Caki2 (cell line): ENCODE measurements at places on chromosomes 7 and 10.
A peak's percentile ranks its signal among the peaks of the same experiment; 100 is the strongest.

DNA sequence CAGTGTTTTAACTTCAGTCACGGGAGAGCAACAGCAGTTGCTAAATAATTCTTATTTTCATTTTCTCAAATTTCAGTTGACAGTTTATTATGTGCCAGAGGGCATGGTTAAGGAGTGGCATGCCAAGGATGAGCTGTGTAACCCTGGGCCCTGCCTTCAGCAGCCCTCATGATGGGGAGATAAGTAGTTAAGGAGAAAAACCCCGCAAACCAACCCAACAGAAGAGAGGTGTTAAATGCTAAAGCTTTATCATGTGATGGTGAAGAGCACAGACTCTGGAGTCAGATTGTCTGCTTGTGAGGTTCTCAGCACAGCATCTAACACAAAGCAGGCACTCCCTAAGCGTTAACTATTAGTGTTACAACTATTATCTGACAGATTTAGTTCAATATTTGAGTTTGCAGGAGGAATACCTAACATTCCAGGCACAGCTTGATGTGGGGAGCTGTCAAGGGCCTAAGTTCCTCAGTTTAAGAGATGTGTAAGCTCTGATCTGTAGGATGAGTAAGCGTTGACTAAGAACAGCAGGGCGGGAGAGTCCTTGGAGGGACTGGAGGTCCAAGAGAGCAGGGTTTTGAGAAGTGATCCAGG is 29.6 kb downstream of the STAM start:
- DNase-seq: peak; percentile 74

DNA sequence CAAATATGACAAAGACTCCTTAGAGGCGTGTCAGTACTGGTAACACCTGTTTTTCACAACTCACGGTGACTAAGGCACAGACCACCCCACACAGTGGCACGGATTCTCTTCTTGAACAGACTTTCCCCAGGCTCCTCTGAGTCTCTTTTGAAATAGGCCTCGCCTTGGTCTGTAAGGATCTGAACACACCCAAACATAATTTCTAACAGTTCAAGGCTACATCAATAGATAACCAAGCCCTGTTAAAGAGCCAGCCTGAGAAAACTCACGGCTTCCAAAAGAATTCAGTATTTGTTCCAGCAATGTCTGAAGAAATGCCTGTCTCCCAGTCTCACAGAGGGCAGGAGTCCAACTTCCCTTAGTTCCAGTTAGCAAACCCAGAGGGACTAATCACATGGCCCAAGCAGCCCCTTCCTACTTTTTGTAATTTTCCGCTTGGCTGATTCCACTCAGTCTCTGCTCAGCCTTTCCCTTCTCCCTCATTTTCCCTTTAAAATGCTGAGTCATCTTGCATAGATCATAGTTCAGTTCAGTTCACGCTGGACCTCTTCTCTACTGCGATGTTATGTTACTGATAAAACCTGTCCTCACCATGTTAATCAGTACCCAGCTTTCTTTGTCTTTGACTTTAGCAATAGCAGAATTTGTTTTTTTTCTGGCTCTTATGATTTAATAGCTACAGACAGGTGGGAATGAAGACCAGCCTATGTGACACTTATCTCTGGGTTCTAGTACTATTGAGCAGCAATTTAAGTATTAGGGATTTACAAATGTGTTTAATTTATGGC is 22.6 kb upstream of the AKR1C3 start:
- DNase-seq: peak; percentile 100

DNA sequence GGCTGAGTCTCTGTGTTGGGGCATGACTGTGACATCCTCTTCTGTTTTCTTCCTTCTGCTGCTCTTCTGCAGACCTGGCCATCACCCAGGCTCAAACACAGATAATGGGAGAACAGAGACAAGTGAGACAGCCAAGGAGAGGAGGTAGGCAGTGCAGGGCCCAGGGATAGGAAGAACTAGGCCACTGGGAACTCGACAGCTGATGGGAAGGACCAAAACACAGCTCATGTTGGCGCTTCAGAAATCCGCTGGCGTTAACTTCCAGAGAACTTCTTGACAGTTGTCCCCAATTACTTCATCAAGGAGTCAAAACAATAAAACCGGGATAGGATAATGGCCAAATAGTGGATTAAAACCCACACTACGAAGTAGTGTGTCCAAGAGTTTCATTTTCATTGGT is 97.0 kb upstream of the PALS2 start:
- DNase-seq: no peak

- DNase-seq: no peak
Observed at GRCh38 chr10:73588656-73589055, 2.5 kb downstream of the USP54 start.

DNA sequence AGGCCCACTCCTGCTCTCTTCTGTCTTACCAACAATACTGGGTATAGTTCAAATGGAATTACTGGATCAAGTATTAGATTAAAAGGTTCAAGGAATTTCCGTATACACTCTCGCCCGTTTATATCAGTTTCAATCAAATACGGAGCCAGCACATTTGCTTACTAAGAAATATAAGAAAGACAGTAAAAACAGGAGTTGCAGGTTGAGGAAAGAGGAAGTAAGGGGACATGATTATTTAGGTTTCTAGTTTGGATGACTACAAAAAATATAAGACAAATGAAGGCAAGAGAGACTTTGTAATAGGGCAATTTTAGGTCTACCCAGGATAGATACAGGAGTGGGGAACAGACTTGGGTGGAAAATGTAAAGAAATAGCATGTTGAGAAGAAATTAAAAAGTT is 109.9 kb upstream of the ABI1 start:
- no peak for DNase-seq

DNA sequence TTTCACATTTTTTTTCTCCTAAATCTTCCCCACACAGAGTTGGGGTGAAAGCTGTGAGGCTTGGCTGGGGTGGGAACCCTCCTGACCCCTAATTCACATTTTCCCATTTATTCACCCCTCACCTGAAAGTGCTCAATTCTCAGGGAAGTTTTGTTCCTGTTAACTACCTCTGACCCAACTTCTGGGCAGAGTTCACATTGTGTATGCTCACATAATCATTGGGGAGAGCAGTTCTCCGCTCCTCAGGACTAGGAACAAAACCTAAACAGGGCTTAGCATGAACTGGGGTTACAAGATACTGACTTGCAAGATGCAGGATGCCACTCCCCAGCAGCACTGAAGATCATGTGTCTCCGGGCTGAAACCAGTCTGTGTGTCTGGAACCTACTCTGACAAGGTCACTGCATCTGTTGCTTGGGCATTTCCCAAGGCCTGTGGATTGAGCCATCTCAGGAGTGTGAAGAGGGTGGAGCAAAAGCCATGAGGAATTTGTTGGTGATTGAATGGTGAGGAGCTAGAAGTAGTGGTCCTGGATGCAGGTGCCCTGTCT is 258.1 kb upstream of the IGFBP3 start:
- no peak for DNase-seq

- DNase-seq: no peak
Observed at GRCh38 chr10:12228851-12229250, 32.9 kb downstream of the CDC123 start.

GRCh38 chr7:130144312-130145171 is 60.7 kb downstream of the TMEM209 start:
- peak; percentile 60 for DNase-seq

GRCh38 chr10:59753267-59753666 is at the start of gene MRLN:
MRLN (minus strand) TSS chr10:59753455.
- DNase-seq: no peak

DNA sequence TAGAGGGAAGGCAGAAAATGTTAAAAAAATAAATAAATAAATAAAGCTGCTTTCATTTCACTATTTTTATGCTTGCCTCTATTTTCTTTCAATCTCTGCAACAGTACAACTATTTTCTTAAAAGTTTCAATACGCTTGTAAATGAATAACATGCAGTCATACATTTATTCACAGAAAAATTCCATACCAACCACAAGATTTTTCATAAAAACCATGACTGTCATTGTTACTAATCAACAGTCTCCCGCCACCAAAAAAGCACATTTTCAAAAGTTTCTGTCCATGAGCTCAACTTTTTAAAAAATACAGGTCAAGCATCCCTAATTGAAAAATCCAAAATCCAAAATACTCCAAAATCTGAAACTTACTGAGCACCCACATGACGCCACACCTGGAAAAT is 5.3 kb downstream of the PARD3 start:
- DNase-seq: no peak

- no peak for DNase-seq
Observed at GRCh38 chr7:36192053-36192824, 39.2 kb downstream of the EEPD1 start.

DNA sequence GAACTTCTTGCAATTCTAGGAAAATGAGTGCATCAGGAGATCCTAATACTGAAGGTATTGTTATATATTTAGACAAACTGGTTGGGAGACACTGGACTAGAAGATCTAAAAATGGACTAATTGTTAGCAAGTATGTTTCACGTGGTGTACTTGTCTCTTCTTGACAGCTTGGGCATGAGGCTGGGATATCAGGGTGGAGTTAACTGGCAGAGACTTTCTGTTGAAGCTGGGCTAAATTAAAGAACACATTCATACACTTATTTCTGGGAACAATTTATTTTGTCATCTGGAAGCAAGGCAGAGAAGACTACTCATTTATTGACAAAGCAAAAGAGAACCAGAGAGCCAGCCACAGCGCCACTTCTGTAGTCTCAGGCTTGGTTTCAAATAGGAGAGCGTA is 25.9 kb downstream of the TYW1 start:
- no peak for DNase-seq

GRCh38 chr10:113086282-113086681 is 136.2 kb downstream of the TCF7L2 start:
- DNase-seq: no peak

DNA sequence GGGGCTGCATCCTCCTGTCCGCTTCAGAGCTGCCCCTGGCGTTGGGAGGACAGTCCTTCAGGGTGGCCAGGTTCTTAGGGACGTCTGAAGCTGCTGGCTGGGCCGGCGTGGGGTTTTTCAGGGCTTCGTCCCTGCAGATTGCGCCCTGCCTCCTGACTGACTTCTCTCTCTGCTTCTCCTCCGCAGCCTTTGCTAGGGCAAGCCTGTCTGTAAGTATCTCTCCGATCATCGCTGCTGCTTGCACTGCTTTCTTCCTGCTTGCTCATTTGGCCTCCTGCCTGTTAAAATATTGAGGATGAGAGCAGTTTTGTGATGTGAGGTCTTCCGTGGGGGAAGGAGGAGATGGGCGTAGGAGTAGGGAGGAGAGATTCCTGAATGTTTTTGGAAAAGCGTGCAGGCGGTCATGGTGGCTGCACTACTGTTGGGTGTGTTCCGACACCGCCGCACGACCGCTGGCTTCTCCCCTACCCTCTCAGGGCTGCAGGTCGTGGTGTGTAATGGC is 25.3 kb downstream of the PFKFB3 start:
- peak; percentile 85 for DNase-seq
